ENCODE measurements at places on chromosomes 3 and 15. TPM values are rescaled to one million over a fixed set of nuclear protein-coding genes. Genes with fewer than 3 reads are reported as not detected.

GRCh38 chr3:102577082-102577789, 142.4 kb downstream of the ZPLD1 start:
- ATAC-seq: no peak

The PARP14 gene
- total RNA-seq: 15.9 TPM

The MFAP1 gene
- total RNA-seq: 15.1 TPM

GRCh38 chr3:119977353-119977752, 116.9 kb downstream of the GSK3B start:
- ATAC-seq: no peak

DNA sequence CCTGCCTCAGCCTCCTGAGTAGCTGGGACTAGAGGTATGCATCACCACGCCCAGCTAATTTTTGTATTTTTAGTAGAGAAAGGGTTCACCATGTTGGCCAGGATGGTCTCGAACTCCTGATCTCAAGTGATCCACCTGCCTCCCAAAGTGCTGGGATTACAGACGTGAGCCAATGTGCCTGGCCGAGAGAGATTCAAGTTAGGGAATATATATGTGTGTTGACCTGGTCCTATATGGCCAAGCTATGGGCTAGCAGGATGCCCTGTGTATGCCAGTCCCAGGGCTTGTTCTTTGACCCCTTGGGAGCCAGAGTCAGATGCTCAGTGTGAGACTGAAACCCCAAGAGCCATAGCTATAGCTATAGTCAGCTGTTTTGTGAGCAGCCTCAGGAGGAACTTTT, 1.9 kb downstream of the NDUFAF3 start:
- ATAC-seq: no peak

- ATAC-seq: peak; percentile 76
Measured at GRCh38 chr3:177197727-177198460, 612 bp upstream of the TBL1XR1 start.

- ATAC-seq: no peak
Measured at GRCh38 chr3:188513662-188514328, 359.8 kb downstream of the LPP start.

GRCh38 chr3:52682016-52682415, 3.7 kb downstream of the PBRM1 start:
- no peak for ATAC-seq

DNA sequence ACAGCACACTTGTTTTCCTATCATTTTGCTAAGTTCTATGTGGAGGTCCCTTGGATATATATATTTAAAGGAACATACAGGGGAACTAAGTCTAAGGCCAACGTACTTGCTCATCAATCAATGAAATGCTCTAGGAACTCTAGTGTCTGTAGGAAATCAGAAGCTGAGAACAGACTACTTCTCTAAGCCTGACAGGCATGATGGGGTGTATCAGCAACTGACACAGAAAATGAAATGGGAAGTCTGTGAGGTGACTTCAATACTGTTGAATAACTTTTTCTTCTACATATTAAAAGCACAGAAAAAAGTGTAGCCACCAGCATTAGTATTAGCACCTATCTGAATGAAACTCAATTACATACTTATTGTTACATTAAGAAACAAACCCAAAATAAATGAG, 56.9 kb upstream of the CSPG5 start:
- ATAC-seq: no peak

The SI gene
- total RNA-seq: not detected

The CTXN2 gene
- total RNA-seq: not detected

DNA sequence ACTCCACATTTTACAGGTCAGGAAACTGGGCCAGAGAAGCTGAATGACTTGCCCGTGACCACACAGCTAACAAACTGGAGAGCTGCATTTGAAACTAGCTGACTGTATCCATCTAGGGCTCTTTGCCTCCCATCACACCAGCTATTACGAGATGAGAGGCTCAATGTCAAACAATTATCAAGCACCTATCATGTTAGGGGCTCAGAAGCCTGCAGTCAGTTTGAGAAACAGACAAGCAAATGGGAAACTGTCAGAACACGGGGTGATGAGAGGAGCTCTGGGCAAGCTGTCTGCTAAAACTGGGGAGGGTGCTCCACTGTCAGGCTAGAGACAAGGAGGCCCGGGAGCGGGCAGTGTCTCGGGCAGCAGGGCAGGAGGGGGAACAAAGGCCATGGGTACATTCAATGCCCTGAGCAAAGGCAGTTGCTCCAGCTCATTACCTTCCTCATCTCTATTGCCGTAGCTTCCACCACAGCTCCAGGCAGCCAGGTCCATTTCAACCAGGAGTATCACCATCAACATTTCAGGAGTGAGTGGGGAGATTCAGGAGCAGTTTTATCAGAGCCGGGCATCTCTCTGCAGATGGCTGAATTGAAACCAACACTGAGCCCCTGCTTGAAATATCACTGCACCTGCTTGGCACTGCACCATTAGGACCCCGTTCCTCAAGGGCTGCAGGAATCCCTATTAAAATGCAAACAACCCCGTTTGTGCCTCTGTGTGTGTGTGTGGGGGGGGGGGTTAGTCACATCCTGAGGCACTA, 122.6 kb downstream of the RAB11A start:
- no peak for ATAC-seq

DNA sequence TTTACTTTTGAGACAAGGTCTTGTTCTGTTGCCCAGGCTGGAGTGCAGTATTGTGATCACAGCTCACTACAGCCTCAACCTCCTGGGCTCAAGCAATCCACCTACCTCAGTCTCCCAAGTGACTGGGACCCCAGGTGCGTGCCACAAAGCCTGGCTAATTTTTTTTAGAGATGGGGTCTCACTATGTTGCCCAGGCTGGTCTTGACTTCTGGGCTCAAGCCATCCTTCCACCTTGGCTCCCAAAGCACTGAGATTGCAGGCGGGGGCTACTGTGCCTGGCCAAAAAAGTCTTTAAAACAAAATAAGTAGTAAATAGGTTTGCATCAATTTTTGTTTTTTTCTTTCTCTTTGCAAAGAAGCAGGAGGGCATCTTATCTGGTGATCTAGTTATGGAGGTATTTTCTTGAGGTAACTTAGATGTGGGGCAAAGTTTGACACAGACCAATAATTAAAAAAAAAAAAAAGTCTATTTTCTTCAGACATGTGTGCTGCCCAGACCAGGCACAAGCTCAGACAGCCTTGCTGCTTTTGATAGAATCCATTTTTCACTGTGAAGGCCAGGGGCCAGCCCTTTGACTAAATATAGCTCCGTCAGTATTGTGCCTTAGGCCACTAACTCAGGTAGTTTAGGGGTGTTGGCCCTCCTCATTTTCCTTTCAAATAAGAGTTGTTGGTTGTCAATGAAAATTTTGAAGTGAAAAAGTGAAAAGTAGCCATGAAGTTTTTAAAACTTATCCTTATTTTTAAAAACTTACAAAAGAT, 2.5 kb downstream of the ARL6IP5 start:
- no peak for ATAC-seq

The SEMA5B gene
- total RNA-seq: not detected

The CNOT10 gene
- total RNA-seq: 25.7 TPM

DNA sequence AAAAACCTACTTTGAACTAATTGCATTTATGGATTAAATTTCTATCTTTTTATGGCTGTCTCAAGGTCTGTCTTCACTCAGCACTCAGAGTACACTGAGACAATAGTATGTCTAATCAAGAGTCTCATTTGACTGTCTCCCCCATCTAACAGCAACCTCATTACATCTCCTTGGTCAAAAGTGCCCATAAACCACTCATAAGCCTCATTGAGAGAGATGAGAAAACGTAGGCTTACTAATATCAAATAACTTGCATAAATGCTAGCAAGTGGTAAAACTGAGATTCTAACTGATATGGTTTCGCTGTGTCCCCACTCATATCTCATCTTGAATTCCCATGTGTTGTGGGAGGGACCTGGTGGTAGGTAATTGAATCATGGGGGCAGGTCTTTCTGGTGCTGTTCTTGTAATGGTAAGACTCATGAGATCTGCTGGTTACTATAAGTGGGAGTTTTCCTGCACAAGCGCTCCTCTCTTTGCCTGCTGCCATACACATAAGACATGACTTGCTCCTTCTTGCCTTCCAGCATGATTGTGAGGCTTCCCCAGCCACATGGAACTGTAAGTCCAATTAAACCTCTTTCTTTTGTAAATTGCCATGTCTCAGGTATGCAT, 113.9 kb downstream of the TFDP2 start:
- no peak for ATAC-seq

GRCh38 chr3:16055606-16056211, 118.8 kb upstream of the GALNT15 start:
- no peak for ATAC-seq

- no peak for ATAC-seq
Measured at GRCh38 chr3:86168512-86168911, 822.4 kb downstream of the VGLL3 start.

DNA sequence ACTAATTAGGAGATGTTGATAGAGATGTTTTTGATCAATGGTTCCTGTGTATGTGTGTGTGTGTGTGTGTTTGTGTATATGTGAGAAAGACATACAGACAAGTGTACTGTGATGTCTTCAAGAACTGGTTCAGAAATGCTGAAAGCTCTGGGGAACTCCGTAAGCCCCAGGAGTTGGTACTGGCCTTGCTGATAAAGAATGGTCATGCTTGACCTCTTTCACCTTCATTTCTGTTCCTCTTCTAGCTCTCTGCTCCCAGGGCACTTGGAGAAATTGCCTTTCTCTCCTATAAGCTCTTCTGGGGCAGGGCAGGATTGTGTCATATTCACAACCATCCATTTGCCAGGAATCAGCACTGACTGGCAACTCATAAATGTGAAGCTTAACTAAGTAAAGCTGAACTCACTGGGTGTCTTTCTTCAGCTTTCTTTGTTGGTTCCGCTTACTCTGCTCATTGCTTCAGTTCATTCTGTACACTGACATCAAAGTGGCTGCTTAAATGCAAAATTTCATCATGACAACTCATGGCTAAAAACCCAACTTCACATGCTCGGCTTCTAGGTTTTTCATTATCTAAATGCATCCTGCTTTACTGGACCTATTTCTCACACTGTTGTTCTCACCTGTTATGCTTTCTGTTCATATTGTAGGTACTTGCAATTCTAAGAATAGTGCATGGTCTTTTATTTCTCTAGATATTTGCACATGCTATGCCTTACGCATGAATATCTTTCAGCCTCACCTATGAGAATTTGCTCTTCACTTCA, 162.1 kb upstream of the LYSMD4 start:
- no peak for ATAC-seq

- ATAC-seq: peak; percentile 28
Measured at GRCh38 chr15:27958911-27959578, 140.1 kb downstream of the OCA2 start.

The CDC25A gene
- 3.8 TPM for total RNA-seq

DNA sequence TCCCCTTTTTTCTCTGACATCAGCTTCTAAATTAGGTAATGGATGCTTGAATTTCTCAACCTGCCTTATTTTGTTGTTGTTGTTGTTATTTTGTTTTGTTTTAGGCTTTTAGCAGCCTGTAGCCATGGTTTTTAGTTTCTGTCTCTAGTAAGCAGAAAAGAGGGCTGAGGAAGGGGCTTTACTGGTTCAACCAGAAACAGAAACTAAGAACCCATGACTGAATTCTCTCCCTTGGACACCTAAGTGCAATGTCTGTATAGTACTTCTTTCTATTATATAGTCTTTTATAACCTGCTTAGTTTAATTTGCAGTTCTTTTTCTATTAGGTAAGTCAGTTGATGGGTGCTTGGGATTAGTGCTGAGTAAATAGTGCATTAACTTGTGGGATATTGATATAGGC, 129.0 kb downstream of the BBX start:
- no peak for ATAC-seq

DNA sequence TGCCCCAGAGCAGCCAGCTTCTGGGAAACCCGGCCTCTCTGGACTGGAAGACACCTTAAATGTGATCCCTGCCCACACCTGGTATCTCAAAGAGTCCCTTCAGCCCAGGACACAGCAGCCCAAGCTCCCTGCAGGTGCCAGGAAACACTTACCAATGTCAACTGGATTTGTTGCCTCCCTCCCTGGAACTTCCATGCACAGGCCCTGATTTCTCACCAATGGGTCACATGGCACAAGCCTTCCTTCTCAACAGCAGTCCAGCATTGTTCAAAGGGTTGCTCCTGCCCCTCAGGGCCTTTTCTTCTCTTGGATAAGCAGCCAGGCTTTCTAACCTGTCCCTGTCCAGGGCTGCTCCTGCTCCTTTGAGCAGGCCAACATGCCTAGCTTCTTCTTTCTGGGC, 31.6 kb downstream of the ANP32A start:
- peak; percentile 22 for ATAC-seq

The SCN11A gene
- total RNA-seq: 0.04 TPM

The DBR1 gene
- 7.3 TPM for total RNA-seq

GRCh38 chr15:75366163-75366562, 2.2 kb downstream of the MAN2C1 start:
- ATAC-seq: no peak

GRCh38 chr3:150249779-150250470, 158.2 kb upstream of the TSC22D2 start:
- no peak for ATAC-seq

GRCh38 chr15:85726454-85726853, 68.3 kb downstream of the KLHL25 start:
- ATAC-seq: no peak

DNA sequence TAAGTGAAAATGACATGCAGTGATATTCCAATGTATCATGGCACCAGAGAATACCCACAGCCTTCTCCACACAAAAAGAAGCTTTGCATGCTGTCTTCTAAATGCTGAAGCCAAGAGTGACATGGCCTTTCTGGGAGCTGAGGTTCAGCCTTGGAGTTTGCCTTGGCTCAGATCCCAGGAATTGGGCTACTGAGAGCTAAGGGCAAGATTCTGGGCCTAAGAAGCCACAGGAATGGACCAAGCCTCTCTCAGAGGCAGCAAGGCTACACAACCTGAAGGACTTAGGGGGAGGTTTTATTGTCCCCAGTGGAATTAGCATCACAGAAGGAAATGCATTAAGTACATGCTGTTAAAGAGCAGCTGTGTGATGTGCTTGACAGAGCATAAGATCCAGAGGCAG, 1078.5 kb downstream of the TUSC7 start:
- no peak for ATAC-seq

DNA sequence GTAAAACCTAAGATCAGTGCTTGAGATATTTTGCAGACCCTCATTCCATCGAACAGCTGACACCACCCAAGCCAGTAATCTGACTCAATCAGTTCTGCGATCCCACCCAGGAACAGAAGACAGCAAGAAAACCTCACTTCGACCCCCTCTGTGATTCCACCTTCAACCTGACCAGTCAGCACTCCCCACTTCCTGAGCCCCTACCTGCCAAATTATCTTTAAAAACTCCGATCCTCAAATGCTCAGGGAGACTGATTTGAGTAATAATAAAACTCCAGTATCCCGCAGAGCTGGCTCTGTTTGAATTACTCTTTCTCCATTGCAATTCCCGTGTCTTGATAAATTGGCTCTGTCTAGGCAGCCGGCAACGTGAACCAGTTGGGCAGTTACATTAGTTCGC, 25.7 kb upstream of the CLDN16 start:
- no peak for ATAC-seq

The GFM1 gene
- total RNA-seq: 32.5 TPM

GRCh38 chr15:75437721-75438120, 13.8 kb downstream of the SIN3A start:
- ATAC-seq: peak; percentile 64

GRCh38 chr3:40980467-40980866, 218.8 kb upstream of the CTNNB1 start:
- ATAC-seq: no peak

The TERC gene
- 10.6 TPM for total RNA-seq
